Gastroesophageal sphincter (tissue), 4 donors: ENCODE measurements at places on chromosomes 4 and X. TPM values are rescaled to one million over a fixed set of nuclear protein-coding genes. Genes with fewer than 3 reads are reported as not detected.

ZNF732 gene
- not detected for total RNA-seq

MTTP gene
- total RNA-seq = 0.96 TPM

HDX gene
- total RNA-seq = 5.2 TPM

GAGE12E gene
- total RNA-seq = not detected
